ENCODE measurements at places on chromosomes 5 and 9.
A peak's percentile ranks its signal among the peaks of the same experiment; 100 is the strongest.

DNA sequence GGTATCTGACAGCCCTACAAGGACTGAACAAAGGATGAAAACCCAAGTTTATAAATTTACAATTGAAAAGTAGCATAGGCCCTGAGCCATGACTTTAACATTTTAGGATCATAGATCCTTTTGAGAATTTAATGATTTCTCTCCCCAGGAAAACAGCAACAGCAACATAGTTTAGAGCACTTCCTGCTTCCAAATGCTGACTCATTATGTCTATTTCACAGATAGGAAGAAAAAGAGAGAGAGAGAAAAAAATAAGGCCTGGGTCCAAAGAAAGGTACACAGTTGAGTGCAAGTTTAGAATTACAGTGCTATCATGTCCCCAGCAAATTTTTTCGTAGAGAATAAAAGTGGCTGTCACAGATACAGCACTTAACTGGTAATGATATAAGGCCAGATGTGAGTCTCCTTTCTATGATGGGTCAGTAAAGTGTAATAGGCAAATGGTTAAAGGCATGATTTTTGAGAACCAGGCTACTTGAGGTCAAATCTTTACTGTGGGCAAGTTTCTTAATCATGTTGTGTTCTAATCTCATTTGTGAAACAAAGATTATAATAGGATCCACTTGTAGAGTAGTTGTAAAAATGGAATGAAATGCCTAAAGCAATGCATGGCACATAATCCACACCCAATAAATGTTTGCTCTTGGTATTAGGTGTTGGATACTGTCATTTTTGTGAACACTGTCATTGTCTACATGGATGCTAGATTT lies 12.3 kb upstream of the PPP2R2B start:
- DNase-seq = no peak

DNA sequence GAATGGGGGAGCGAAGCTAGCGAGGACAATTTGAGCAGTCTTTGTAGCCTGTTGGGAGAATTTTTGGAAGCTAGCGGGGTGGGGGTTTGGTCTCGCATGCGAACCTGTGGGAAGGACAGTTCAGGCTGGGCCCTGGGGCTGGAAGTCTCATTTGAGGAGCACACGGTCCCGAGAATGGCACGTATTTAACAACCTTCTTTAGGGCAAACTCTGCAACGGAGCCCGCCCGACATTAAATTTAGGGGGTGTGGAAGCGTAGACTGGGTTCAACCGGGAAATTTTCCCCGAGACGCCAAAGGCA lies 35.2 kb upstream of the NFIB start:
- no peak for DNase-seq

DNA sequence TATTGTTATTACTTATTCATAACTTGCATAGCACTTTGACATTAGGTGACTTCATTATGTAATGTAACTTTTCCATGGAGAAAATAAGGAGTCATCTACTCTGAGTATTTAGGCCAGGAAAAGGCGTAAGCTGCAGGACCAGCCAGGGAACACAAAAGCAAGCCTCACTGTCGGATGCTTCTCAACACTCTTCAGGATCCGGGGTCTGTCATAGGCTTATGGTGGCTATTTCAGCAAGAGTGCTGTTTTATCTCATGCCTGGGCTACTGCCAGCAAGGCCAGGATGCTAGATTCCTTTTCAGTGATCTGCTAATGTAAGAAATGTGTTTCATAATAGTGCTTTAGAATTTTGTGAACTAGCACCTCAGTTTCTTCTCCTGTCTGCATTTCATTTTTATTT lies 162.4 kb downstream of the CHSY3 start:
- no peak for DNase-seq

- DNase-seq = peak; percentile 52
Measured at GRCh38 chr9:106697390-106697749, 165.6 kb upstream of the ZNF462 start.

GRCh38 chr9:91658513-91659105 lies 235.0 kb upstream of the NFIL3 start:
- peak; percentile 38 for DNase-seq

DNA sequence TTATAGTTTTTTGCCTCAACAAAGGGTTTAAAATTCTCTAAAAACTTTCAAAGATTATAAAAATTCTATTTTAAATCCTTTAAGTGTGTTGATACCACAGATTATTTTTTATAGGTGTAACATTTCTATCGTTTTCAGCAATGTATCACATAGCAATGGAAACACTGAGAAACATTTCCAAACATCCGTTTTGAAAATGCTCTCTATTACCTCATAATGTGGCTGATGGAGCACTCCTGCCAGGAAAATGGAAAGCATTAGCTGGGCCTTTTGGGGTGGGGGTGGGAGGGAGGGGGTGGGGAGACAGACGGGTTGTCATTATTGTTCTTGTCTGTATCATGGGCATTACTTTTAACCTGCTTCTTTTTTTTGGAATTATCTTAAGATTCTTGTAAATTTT lies 516.5 kb downstream of the ACTL7B start:
- no peak for DNase-seq

- no peak for DNase-seq
Measured at GRCh38 chr9:97487107-97487506, 14.4 kb upstream of the TMOD1 start.

- no peak for DNase-seq
Measured at GRCh38 chr9:130823435-130823834, 11.6 kb upstream of the ABL1 start.

GRCh38 chr9:84140535-84141101 lies 160.0 kb downstream of the RMI1 start:
- no peak for DNase-seq

DNA sequence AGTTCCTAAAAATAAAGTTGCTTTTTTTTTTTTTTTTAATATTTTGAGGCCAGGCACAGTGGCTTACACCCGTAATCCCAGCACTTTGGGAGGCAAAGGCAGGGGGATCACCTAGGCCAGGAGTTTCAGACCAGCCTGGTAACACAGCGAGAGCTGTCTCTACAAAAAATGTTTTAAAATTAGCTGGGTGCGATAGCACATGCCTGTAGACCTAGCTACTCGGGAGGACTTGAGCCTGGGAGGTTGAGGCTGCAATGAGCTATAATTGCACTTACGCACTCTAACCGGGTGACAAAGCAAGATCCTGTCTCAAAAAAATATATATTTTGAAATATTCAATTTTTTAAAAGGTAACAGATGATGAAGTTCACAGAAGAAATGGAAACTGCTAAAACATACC lies 22.9 kb downstream of the GOLPH3 start:
- DNase-seq = no peak

DNA sequence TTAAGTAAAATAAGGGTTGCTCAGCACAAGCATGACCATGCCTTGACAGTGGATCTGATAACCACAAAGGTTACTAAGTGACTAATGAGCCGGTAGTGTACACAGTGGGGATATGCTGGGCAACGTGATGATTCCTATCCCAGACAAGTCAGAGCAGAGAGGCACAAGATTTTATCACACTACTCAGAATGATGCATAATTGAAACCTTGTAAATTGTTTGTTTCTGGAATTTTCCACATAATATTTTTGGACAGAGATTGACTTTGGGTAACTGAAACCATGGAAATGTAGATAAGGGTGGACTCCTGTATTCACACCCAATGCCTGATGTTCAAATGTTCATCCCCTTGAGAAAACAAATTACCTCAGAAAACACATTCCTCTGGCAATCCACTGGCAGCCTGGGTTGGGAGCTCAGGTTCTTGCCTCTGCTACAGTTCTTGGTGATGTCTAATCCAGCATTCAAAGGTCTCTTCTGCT lies 16.2 kb upstream of the ERAP1 start:
- DNase-seq = no peak

DNA sequence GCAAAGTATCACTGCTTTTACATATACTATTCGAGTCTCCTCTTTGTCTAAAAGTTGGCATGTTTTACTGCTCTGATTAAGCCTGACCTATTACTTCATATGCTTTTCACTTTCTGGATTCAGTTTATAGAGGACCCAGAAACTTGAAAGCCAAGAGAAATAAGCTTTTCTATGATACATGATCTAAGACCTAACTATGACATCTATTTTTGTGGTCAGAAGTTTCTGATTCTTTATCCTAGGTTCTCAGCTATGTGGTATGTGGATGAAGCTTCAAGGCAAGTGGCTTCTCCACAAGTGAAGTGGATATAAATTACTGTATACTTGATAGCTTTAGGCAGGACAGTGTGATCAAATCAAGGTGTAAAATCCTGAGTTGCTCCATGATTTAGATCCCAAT lies 6.3 kb downstream of the EDIL3 start:
- DNase-seq = no peak

- DNase-seq = no peak
Measured at GRCh38 chr5:43099640-43100039, 21.1 kb upstream of the ZNF131 start.

Measured in NCI-H2171 (cell line).